Nucleus accumbens (tissue), 56 donors: ENCODE measurements at places on chromosomes 13 and 19.

- no peak for DNase-seq
These were observed 23.5 kb upstream of the CCL25 start for GRCh38 chr19:8028951-8029491.

- DNase-seq, result peak; percentile 10
These were observed 19.2 kb downstream of the RCN3 start for GRCh38 chr19:49546825-49547565.

- no peak for DNase-seq
These were observed 8.3 kb downstream of the F7 start for GRCh38 chr13:113113846-113114271.

DNA sequence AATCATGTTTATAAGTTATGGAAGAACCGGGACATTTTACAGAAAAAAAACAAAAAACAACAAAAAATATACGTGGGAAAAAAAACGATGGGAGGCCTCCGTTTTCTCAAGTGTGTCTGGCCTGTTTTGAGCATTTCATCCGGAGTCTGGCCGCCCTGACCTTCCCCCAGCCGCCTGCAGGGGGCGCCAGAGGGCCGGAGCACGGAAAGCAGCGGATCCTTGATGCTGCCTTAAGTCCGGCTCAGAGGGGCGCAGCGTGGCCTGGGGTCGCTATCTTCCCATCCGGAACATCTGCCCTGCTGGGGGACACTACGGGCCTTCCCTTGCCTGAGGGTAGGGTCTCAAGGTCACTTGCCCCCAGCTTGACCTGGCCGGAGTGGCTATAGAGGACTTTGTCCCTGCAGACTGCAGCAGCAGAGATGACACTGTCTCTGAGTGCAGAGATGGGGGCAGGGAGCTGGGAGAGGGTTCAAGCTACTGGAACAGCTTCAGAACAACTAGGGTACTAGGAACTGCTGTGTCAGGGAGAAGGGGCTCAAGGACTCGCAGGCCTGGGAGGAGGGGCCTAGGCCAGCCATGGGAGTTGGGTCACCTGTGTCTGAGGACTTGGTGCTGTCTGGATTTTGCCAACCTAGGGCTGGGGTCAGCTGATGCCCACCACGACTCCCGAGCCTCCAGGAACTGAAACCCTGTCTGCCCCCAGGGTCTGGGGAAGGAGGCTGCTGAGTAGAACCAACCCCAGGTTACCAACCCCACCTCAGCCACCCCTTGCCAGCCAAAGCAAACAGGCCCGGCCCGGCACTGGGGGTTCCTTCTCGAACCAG, 1.8 kb upstream of the APOE start:
- DNase-seq, result peak; percentile 24

- no peak for DNase-seq
These were observed 39.5 kb downstream of the ATP7B start for GRCh38 chr13:51971520-51972426.

DNA sequence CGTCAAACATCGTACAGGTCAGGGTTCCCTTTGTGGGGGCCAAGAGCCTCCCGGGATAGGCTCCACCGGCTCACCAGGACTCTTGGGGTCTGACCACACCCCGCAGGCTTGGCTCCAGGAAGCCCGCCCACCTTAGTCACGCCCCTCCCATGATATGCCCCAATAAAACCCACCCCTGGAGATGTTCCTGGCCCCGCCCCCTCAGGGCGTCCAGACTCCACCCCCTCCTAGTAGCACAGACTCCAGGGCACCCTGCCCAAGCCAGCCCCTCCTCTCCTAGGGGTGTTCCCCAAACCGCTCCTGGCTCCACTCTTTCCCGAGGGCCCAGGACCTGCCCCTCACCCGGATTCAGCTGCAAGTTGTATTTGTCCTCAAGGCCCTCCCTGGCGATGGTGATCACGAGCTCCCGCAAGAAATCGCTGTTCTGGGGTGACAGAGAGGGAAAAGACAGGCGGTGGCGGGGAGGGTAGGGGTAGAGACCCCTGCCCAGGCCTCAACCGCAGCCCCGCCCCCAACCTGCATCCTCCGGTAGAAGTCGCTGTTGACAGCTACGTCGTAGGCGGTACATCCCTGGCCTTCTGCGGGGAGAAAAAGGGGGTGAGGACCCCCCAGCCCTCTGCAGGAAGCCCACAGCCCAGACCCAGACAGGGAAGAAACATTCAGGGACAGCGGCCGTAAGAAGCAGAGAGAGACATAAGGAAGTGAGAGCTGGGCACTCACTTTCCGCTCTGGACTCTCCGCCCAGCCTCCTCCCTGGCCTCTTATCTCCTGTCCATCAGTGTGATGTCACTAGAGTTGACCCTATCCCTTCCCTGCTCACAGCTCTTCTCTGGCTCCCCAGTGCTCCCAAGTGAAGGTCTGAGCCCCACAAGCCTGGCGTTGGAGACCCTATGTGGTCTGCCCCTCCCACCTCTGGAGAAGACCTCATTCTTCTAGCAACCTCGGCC, 3.9 kb downstream of the PIH1D1 start:
- DNase-seq, result no peak

GRCh38 chr13:19586904-19587634, 25.7 kb upstream of the TPTE2 start:
- no peak for DNase-seq
